Hair follicular keratinocyte (primary cell): ENCODE measurements at places on chromosomes 2 and 18. TPM values are rescaled to one million over a fixed set of nuclear protein-coding genes. Genes with fewer than 3 reads are reported as not detected.

NIFK gene
- 51.3 and 64.2 TPM in 2 replicates for total RNA-seq

ACKR3 gene
- 1.4 and 3.3 TPM in 2 replicates for total RNA-seq

SLC35F5 gene
- total RNA-seq = 34.0 and 51.9 TPM in 2 replicates

TMEM247 gene
- not detected in 2 replicates for total RNA-seq

NOSTRIN gene
- total RNA-seq = not detected in 2 replicates
